ENCODE measurements at places on chromosomes 11 and 22.

GRCh38 chr22:19970479-19971275 lies 29.1 kb upstream of the TXNRD2 start:
- peak; percentile 72 for DNase-seq

- no peak for DNase-seq
Observed at GRCh38 chr11:92751594-92751993, 217.9 kb upstream of the MTNR1B start.

GRCh38 chr11:2783536-2784082 lies 83.8 kb upstream of the KCNQ1OT1 start:
- DNase-seq = no peak

- no peak for DNase-seq
Observed at GRCh38 chr11:35248558-35249323, 109.8 kb downstream of the CD44 start.

GRCh38 chr11:36065436-36065835 lies 121.6 kb downstream of the LDLRAD3 start:
- no peak for DNase-seq

DNA sequence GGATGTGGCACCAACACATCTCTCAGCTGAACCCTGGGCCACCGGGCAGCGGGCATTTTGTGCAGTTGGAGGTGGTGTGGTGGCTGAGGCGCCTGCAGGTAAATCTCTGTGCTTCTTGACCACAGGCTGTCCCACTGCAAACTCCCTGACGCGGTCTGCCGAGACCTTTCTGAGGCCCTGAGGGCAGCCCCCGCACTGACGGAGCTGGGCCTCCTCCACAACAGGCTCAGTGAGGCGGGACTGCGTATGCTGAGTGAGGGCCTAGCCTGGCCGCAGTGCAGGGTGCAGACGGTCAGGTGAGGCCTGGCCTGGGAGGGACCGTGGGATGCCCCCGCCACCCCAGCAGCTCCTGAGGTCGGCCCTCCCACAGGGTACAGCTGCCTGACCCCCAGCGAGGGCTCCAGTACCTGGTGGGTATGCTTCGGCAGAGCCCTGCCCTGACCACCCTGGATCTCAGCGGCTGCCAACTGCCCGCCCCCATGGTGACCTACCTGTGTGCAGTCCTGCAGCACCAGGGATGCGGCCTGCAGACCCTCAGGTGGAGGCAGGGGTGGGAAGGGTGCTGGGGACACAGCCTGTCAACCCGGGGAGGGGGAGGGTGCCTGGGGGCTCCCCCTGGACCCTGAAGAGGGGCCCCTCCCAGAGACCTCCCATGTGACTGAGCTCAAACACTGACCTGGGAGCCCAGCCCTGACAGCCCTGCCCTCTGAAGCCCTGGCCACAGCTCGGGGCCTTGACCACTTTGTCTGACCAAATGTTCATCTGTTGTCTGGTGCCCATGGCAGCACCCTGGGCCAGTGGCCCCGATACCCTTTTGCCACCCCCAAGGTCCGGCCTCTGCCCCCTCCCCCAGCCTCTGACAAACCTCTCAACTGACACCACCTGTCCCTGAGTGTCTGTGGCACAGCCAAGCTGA lies 4.6 kb upstream of the PGGHG start:
- no peak for DNase-seq

DNA sequence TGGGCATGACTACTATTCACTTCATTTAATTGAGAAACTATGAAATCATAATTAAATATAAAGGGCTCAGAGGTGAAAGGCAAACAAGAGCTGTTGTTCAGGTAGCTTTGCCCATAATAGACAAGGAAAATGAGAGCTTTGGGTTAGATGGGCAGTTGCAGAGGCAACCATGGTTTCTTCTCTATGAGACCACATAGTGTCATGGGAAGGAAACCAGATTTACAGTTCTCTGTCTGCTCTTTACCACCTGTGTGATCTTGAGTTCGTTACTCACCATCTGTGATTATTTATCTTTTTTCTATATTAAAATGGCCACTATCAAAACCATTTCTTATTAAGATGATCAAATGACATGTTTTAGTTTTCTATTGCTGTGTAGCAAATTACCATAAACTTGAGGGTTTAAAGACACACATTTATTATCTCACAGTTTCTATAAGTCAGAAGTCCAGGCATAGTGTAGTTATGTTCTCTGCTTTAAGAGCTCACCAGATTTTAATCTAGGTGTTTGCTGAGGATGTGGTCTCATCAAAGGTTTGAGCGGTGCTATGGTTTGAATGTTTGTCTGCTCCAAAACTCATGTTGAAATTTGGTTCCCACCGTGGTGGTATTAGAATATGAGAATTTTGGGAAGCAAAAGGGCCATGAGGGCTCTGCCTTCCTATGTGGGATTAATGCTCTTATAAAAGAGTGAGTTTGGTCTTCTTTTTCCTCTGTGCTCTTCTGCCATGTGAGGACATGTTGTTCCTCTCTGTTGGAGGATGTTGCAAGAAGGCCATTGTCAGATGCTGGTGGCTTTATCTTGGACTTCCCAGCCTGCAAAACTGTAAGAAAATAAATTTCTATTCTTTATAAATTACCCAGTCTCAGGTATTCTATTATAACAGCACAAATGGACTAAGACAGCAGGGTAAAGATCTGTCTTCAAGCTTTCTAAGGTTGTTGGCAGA lies 38.2 kb downstream of the OR2AG2 start:
- DNase-seq = no peak

DNA sequence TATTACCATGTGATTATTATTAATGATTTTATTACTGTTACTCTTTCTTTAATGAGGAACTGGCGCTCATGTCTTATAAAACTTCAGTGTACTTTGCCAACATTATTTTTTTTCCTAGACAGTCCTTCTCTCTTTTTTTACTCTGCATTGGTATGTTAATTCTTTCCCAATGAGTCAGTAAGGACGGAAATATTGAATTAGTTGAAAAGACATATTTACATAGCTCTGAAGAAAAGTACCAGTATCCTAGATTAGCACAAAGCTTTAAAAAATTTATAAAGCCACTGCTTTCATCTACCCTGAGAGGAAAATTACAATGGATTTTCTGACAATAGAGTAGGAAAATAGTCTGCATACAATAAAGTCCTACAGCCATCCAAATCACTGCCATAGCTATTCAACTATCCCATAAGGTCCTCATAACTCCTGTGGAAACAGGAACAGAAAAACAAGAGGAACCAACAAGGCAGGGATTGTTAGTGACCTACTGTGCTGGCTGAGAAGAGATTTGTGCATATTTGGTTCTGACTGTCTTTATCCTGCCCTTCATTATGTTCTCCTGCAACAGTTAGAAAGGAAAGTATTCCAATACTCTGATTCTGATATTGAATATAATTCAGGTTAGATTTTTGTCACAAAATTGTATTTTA lies 314.4 kb downstream of the AASDHPPT start:
- DNase-seq = no peak

DNA sequence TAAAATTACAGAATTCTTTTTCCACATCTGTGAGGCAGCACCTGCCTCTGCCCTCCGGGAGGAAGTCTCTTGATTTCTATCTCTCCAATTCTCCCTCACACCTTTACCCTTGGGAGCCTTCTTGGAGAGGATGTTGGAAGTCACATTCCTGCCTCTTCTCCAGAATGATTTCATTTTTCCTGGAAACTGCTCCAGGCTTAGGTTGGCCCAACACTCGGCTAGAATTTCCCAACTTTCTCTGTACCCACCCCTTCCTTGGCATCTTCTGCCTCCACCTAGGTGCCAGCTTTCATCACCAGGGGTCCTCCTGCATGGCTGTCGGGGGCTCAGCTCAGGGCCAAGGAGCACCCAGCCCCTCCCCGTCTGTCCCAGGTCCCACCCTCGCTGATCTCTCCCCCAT lies 43.2 kb downstream of the SLCO2B1 start:
- no peak for DNase-seq

- DNase-seq = no peak
Observed at GRCh38 chr11:19786644-19787043, 74.0 kb downstream of the NAV2 start.

DNA sequence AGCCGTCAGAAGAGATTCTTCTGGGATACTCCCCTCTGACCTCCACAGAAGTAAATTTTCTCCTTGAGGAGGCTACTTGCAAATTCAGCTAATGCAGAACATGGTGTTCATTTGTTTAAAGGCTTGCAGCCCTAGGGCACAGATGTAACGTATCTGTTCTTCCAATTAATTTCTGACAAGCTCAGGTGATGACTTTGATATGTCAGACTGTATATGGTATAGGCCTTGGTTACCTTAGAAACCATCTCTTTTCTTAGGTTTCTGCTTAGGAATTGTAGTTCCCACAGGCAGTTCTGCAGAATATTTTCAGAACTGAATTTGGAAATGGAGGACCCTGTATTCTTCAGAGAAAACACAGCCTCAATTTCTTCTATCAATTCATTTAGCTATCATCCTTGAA lies 117.1 kb downstream of the DDX10 start:
- DNase-seq = no peak

- DNase-seq = no peak
Observed at GRCh38 chr22:49866646-49867045, 13.0 kb downstream of the ZBED4 start.

- no peak for DNase-seq
Observed at GRCh38 chr22:24232725-24233124, 12.2 kb downstream of the GGT5 start.

GRCh38 chr11:99505316-99505715 lies 484.6 kb downstream of the CNTN5 start:
- no peak for DNase-seq

DNA sequence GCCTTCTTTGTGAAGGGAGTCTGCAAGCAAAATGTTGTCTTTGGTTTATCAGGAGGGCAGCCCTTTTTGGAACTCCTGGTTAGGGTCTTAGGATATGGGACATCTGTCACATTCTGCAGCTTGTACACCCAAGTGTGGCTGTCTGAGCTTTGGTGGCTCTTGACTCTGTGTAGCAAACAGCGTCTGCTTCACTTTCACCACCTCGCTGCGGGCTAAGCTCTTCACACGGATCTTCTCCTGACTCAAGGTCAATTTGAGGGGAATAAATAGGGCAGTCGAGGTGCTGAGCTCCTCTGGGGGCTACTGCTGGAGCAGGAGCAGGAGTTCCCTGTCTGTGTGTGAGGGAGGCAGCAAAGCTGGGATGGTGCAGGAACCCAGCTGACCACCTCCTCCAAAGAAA lies 10.6 kb downstream of the MICAL2 start:
- DNase-seq = no peak

DNA sequence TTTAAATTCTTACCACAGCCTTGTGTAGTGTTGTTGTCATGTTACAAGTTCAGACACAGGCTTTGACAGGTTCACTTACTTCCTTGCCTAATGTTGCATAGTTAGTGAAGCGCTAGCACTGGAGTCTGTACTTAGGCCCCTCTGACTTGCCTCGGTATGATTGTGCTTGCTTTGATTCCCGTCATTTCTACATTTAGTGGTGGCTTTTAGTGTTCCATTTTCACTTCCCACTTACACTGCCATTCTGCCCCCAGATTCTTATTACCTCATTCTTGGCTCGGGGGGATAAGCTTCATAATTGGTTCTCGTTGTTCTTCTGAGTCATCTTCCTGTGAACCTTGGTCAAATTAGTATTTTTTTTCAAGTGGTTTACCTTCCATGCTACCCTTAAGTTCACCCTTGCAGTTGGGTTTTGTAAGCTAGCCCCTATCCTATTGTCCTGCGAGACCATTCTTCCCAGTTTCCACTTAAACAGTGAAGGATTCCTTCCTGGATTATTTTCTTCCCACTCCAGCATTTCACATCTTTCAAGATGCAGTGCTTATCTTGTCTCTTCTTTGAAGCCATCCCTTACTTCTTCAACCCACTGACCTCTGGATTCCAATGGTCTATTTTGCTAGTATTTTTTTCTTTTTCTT lies 68.7 kb downstream of the DDX10 start:
- no peak for DNase-seq

- DNase-seq = no peak
Observed at GRCh38 chr11:130049328-130049771, 20.3 kb upstream of the APLP2 start.

DNA sequence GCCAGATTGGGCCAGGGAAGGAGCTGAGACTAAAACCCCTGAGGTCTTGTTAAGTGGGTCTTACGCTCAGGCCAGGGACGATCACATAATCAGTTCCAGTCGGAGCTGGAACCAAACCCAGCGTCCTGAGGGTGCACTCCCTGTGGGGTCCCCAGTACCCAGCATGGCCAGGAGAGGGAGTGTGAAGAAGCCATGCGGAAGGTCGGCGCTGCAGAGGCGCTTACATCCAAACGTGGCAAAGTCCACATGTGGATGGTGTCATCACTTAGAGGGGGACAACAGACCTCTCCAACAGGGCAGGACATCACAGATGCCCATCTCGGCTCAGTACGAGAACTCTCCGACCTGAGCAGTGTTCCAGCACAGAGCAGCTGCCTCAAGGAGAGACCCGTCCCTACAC lies 8.3 kb downstream of the ATP5MGL start:
- no peak for DNase-seq

- no peak for DNase-seq
Observed at GRCh38 chr11:110380836-110381622, 48.7 kb upstream of the FDX1 start.

DNA sequence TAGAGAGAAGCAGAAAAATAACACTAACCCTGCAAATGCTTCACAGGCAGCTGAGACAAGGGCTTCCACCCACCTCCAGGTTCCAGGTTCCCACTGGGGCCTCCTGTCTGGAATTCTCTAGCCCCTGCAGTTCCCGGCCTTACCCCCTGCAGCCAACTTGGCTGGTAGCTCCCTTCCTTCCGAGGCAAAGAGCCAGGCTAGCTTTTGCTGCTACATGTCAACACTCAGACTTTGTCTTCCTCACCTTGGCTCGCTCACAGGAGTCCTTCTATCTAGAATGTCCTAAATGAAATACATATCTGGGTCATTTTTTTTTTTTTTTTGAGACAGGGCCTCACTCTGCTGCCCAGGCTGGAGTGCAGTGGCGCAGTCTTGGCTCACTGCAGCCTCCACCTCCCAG lies 9.9 kb upstream of the TTLL1 start:
- DNase-seq = no peak

GRCh38 chr11:70112017-70112434 lies 33.9 kb downstream of the ANO1 start:
- DNase-seq = no peak

GRCh38 chr11:92941676-92942571 lies 27.5 kb upstream of the MTNR1B start:
- peak; percentile 9 for DNase-seq

DNA sequence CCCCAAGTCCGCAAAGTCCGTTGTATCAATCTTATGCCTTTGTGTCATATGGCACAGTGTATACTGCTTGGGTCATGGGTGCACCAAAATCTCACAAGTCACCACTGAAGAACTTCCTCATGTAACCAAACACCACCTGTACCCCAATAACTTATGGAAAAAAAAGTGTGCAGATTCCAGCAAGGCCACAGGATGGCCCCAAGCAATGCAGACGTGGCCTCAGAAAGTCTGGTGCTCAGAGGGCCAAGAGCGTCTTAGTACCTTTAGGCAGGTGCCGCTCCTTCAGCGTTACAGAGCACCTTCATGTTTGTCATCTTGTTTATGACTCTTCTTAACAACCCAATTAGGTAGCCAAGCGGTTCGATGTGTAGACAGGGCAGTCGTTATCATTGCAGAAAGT lies 65.3 kb downstream of the PRDM11 start:
- no peak for DNase-seq

DNA sequence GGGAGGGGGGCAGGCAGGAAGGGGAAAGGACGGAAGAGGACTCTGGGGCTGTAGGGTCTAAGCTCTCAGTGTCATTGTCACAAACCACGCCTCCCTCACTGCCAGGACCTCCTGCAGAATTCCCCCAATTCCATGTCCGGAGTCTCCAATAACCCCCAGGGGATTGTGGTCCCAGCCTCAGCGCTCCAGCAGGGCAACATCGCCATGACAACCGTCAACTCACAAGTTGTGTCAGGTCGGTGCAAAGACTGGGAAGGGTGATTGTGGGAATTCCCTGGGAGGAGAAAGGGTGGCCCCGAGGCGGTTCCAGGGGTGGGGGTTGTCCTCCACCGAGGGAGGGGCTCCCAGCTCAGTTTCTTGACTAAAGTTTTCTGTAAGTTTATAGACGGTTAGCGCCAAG lies 86.0 kb downstream of the FEZ1 start:
- DNase-seq = peak; percentile 91
